ENCODE measurements at places on chromosomes 2 and 18.
A peak's percentile ranks its signal among the peaks of the same experiment; 100 is the strongest.

GRCh38 chr2:30336084-30336483, 104.8 kb downstream of the LBH start:
- DNase-seq: no peak

- no peak for DNase-seq
These were observed 168.7 kb upstream of the SKOR2 start for GRCh38 chr18:47420130-47420529.

DNA sequence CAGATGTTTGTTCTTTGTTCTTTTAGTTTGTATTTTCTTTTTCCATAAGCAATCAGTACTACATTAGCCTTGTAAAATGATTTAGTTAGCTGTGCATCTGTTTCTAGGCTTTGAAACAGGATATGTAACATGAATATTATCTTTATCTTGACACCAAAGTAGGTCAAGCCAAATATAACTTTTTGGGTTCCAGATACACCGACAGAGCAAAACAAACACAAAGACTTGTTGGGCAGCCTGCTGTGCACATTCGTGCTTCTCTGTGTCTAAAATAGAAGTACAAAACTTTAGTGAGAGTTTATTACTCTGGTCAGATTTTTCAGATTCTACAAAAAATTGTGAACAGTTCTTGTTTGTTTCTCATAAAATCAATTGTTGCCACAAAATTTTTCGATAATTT, 1059.3 kb upstream of the GYPC start:
- no peak for DNase-seq

- no peak for DNase-seq
These were observed 355.2 kb downstream of the CMPK2 start for GRCh38 chr2:6510532-6510931.

GRCh38 chr2:185860321-185860720, 121.7 kb downstream of the FSIP2 start:
- no peak for DNase-seq

DNA sequence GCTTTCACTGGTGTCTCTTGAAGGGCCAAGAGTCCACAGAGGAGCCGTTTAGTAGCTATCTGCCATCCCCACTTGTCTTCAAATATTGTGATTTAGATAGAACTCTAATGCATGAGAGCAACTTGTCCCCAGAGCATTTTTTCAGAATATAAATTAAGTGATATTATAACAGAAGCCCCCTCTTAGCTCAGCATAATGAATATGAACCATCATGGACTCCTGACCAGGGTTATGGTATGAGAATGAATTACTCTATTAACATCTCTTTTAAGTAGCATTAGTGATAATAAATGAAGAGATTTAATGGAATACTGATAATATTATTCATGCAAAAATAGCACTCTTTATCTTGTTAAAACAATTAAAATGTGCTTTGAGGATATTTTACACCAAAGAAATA, 709.6 kb downstream of the GALR1 start:
- no peak for DNase-seq

DNA sequence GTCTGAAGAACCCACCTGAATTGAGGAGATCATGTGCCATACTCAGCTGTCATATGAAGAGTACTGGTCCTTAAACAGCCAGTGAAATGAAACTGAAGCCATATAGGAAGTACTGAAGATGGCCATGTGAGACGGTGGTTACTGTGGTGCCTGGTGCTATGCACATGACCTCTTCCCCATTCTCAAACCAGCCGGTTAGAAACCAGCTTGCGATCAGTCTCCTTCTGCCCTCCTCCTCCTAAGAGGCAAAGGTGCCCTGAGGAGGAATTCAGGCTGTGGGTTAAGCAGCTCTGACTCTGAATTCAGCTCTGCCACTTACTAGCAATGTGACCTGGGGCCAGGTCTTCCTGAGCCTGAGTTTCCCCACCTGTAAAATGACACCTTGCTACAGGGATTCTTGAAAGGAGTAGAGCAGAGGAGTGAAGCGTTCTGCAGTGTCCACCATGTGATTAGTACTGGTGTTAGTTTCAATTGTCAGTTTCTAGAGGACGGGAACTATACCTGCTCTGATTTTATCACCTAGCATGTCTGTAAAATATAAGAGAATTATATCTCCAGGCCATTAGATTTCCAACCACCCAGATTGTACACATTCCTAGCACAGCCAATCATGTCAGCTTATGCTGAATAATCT, 5.1 kb downstream of the FECH start:
- no peak for DNase-seq

- no peak for DNase-seq
These were observed 286.4 kb downstream of the TXNL1 start for GRCh38 chr18:56351911-56352500.

- DNase-seq: no peak
These were observed 29.4 kb upstream of the ZNF516 start for GRCh38 chr18:76524477-76524876.

DNA sequence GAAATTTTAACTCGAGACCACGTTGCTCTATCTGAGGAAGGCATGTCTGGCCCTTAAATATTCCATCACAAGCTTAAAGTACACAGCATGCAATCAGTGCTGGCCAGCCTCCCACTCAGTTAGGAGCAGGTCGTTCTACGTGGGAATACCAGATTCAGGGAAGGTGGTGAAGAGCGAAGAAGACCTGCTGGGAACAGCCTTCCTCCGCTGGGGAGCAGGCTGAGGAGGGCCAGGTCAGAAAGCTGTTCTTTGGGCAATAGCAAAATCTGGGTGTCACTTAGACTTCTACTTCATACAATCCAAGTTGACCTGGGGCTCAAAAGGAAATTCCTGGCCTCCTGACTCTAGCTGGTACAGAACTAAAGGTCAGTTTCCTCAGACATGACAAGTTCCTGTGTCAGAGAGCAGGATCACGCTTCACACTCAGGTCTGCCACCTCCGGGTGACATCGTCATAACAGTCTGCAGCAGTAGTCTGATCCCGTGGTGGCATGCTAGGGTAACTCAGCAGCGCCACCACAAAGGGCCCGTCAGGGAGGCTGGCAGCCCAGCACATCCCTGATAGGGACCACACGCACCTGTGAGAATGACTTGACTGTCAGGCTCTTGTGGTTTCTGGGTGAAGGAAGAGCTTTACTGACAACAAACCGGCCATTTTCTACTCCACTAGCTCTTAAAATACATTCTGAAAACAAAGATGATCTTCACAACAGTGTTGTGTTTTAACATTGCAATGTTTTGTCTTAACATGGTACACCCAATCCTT, 35.2 kb upstream of the NAPG start:
- peak; percentile 48 for DNase-seq

DNA sequence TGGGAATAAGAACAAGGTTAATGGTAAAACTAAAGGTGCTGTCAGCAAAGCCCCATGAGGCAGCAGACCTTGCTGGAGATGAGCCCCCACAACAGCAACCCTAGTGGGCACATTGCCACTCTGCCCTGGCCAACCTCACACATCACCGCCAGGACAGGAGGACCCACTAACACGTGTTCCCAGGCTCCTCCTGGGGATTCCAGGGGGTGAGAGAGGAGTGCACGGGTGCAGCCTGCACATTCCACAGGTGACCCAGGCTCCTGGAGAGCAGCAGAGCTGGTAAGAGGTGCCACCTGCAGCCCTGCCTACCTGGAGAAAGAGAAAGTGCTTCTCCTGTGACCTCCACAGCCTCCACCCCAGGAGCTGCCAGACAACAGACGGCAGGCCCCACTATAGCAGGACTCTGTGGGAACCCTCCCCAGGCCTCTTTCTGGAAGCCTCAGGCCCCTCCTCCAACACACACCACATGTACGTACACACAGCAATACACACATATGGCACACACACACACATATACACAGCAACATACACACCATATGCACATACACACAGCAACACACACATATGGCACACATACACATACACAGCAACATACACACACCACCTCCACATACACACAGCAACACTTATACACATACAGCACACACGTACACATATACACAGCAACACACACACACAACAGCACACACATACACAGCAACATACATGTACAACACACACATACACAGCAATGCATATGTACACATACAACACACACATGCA, 187.1 kb downstream of the GLI2 start:
- no peak for DNase-seq

- DNase-seq: no peak
These were observed 151.4 kb downstream of the TNS1 start for GRCh38 chr2:217851191-217852020.

DNA sequence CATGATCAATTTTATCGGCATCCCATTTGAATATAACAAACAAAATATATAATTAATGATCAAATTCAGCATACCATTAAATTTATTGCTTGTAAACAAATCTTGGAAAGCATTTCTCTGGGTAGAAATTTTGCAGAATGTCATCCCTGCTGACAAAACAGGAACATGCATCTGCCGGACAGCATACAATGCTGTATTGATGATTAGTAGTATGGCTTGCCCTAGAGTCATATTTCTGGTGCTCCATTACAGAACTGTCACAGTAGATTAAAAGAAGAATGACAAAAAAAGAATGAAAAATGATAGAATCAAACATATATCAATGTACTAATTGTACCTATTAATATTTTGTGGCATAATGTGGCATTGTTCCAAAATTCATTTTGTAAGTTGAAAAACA, 98.0 kb downstream of the NXPH2 start:
- no peak for DNase-seq

DNA sequence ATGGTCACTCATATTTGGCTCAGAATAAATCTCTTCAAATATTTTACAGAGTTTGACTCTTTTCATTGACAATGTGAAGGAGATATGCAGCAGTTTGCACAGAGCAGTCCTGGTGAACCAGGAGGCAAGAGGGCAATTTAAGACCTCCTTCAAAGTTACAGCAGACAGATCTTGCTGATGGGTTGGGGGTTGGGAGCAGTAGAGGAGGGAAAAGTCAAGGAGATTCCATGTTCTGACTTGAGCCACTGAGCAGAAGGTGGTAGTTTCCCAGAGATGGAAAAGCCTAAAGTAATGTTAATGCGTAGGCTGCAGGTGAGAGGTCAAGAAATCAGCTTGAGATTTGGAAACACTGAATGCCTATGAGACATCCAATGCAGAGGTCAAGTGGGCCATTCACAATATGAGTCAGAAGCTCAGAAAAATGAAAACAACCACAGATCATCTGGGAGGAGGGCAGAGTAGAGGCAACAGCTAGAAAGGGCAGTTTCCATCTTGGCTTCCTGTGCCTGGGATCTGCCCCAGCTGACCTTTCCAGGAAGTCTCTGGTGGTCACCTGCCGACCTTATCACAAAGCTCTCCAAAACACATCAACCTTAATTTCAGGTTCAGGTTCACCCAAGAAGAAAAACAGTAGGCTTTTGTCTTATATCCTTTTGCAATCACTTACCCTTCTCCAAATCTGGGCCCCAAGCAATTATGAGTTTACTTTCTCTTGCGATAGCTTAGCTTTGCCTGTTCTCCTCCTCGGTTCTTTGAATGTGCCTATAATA, 197.5 kb upstream of the ARL4C start:
- DNase-seq: no peak

DNA sequence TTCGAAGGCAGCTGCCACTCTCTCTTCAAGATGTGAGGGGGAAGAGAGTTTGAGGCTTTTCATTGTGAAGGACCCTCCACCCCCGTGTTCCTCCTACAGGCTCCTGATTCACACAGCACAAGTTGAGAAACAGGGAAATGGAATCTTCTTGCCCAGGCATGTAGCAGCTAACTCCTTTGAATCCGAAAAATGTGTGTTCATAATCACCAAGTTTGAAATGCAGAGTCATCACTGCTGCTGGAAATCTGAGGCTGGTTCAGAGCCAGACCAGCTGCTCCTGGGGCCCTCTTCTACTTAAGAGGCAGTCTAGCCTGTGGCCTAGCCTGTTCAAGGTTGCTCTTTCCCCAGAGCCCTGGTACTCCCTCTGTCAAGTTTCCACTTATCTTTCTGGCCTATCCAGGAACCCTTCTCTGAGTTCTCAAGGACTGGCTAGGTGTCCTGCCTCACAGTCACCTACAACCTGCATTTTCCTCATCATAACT, 166.4 kb downstream of the TMEM247 start:
- DNase-seq: no peak

DNA sequence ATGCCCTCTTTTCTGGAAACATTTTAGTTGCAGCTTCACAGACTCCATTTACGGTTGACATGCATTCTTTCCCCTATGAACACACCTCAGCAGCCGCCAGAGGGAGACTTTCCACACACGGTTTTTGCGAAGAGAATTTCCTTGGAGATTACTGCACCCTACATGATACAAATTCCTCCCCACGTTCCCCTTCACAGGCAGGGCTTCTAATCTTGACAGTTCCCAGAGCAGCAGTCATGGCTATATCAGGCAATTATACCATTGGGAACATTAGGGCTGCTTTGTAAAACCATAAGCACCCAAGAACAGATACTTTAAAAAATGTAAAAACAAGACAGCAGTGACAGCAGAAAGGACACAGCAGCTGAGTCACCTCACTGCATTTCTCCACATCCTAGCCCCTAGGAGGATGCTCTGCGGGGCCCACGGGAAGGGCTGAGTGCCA, 253.8 kb downstream of the TGIF1 start:
- DNase-seq: peak; percentile 2

- DNase-seq: peak; percentile 39
These were observed at the start of gene DOCK10 for GRCh38 chr2:225041851-225042799. Gene DOCK10 (minus strand): TSS chr2:225042468. CDS start chr2:225042374, 94 bp downstream.

DNA sequence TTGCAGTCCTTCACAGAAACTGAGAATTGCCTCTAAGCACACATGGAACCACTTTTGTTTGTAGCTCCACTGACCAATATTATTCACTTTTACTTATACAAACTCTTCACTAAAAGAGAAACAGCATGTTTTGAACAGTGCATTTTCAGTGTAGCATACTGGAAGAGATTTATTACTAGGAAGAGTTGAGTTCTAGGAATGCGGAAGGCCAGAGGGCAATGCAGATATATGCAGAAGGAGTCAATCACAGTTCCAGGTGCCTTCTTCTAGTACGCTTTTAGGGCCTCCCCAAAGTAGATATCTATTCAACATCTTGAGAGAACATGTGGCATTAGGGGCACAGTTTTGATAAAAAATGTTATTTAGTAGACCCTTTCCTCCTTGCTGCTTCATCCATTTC, 1654.0 kb upstream of the ZEB2 start:
- no peak for DNase-seq

DNA sequence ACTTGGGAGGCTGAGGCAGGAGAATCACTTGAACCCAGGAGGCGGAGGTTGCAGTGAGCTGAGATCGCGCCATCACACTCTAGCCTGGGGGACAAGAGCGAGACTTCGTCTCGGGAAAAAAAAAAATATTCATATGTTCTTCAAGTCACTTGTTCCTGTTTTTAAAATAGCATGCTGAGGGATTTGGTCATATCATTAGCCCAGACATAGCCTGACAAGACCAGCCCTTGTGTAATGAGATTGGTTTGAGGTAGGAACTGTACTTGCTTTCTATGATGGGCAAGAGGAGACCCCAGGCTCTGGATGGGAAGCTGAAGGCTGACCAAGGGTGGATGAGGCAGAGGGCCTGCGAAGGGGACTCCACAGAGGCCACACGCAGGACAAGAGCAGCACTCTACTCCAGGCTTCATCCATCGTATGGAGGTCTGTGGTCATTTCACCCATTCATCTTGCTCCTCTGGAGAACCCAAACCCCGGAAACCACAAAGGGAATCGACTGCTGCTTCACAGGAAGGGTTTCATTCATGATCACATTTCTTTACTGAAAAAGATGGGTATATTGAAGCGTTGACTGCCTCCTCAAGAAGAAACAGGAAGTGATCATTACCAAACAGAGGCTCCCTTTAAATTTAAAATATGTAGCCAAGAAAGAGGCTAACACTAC, 87.1 kb upstream of the ZNF397 start:
- DNase-seq: no peak

Measured in activated T-cell treated with anti-CD3 and anti-CD28 coated beads for 24 hours (primary cell).